ENCODE measurements at places on chromosomes 4 and X.

GRCh38 chr4:39363773-39364393 is 2.3 kb downstream of the RFC1 start:
- DNase-seq, result no peak

DNA sequence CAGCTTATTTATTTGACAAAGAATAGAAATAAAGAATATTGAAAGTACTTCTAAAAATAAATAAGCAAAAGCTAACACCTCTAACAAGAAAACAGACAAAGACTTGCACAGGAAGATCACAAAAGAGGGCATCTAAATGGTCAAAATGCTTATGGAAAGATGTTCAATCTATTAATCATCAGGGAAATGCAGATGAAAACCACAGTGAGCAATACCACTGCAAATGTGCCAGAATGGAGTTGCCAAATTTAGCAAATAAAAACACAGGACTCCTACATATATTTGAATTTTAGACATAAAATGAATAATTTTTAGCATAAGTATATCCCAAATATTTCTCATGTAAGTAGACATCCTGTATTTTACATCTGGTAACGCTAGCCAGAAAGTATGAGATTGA is 56.1 kb upstream of the HPGD start:
- DNase-seq, result no peak

DNA sequence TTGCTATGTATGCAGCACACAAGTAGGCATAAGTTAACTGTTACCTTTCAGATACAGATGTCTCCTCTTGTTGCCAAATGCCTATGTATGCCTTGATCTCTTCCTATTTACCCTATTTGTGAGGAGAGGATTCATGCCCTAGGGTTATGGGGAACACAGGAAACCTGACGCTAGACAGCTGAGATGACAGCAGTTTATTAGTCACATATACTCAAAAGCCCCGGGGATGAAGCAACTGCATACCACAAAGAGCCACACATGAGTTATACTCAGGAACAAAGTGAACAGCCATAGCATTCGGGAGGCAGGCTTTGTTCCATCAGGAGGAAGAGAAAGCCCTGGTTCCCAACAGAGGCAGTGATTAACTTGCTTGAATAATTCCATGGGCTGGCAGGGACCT is 1011.7 kb upstream of the PCDH7 start:
- no peak for DNase-seq

- DNase-seq, result no peak
Observed at GRCh38 chr4:8185295-8185694, 13.8 kb upstream of the SH3TC1 start.

DNA sequence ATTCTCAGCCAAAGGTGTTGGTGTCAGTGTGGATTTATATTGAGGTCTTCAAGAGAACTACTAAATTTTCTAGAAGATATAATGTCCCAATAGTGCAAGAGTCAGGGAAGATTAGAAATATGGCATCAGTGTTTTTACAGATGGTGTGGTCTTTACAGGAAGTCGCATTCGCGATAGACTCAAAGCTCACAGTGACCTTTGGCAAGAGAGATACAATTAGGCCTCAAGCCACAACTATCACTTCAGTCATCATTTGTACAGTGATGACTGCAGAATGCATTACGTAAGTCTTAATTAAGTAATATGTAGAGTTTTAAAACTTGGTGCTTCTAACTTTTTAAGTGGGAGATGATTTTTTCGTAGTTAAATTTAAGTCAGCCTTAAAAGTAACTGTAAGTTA is 237.2 kb upstream of the FSTL5 start:
- DNase-seq, result no peak

GRCh38 chrX:153769158-153769864 is 5.3 kb downstream of the PLXNB3 start:
- DNase-seq, result no peak

- no peak for DNase-seq
Observed at GRCh38 chrX:106286053-106286650, 118.0 kb downstream of the PWWP3B start.

DNA sequence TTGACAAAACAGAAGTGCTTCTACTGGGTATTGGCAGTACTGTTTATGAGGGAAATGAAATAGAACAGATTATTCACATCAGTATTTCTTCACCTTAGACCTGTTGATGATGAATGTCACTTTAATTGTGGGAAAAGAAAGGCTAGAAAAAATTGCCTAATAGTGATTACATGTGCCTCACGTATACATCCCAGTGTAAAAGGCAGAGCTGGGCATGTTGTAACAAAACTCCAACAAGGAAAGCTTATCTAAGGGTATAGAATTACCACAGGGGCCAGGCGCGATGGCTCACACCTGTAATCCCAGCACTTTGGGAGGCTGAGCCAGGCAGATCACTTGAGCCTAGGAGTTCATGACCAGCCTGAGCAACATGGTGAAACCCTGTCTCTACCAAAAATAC is 4.2 kb downstream of the PGM2 start:
- DNase-seq, result no peak

GRCh38 chr4:182325397-182325796 is 82.2 kb downstream of the TENM3 start:
- no peak for DNase-seq

DNA sequence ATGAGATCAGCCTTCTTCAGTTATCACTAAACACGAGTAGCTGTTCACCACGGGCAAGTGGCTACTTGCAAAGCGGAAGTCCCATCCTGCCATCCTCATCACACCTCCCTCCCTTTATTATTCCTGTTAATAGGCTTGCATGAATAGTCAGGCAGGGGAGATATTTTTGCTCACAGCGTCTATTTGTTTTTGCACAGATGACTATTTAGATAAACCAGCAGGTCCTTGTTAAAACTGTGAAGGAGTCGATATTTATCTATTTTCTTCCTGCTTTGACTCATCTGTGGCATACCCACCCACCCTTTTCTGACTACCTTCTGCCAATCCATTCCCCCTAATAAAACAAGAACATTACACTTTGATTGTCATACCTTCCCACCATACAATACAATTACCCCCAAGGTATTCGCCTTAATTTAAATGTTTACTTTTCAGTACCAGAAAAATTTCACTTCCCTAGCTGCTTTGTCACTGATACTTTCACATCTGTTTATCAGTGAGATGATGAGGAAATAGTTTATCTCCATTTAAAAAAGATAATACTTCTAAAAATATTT is 96.6 kb upstream of the BANK1 start:
- DNase-seq, result no peak

- no peak for DNase-seq
Observed at GRCh38 chrX:151419782-151420181, 22.8 kb downstream of the VMA21 start.

GRCh38 chr4:25030277-25031076 is at the start of gene LGI2:
LGI2 (minus strand) TSS chr4:25030946; CDS start chr4:25030693, 253 bp downstream.
- no peak for DNase-seq

Data from CD4-positive, alpha-beta memory T cell (primary cell).